ENCODE measurements at places on chromosomes 11 and 22.

DNA sequence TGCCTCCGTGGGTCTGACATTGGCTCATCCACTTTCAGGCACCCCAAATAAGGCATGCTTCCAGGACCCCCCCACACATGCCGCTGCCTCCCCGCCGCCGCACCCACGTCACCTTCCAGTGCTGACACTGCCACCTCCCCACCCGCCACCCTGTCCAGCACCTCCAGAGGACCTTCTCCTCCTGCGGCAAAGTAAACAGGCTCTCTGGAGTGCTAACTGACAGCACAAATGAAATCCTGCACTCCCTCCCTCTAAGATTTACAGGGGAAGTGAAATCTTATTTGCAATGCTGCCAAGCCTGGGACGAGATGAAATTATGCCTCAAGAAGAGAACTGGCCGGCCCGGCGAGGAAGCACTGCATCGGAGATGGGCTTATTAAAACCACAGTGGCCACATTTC lies 35.3 kb downstream of the MACROD1 start:
- DNase-seq = no peak

- no peak for DNase-seq
These were observed 3.9 kb upstream of the TRIM34 start for GRCh38 chr11:5620651-5621521.

DNA sequence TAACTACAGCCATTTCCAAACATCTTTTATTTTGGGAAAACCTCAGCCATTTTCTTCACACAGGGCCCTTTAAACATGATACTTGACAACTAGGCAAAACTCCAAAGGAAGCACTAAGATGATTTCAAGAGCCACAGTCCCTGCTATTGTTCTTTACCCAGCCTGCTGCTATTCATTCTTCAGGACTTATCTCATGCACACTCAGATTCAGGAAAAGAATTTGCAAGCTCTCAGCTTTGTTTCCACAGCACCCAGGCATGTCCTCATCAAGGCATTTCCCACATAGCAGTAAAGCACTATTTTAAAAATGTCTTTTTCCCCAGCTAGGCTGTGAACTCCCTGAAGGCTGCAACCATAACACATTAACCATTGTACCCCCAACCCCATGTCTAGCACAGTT lies 609.3 kb upstream of the CCDC90B start:
- DNase-seq = no peak

DNA sequence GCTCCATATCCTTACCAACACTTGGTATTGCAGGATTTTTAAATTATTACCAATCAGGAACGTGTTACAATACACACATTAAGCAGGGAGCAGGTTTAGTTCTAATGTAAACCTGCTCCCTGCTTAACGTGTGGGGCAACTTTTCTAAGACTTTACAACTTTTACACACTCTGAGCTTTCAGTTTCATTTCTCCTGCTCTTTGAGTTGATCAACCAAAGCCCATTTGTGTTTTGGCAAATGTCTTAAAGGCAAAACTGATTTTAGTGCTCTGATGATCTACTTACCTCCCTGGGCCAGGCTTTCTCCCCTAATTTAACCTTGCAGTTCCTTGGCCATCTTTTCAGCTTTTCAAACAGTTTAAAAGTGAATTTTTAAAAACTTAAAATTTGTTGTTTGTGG lies 70.9 kb downstream of the ZBTB44 start:
- DNase-seq = no peak

DNA sequence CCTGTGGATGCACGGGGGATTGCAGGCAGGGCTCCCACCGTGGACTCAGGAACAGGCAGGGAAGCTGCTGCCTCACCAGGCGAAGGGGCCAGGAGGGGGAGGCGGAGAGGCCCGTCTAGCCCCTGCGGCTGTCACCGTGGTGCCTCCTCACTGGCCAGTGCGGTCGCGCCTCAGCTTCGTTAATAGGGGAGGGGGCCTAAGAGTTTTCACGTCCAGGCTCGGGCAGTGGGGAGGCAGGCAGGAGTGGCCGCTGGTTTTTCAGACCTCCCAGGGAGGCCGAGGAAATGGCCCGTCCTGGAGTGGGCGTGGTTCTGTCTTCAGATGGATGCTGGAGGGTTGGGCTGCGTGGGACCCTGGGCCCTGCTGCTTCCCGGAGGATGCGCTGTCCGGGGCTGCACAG lies 91.1 kb upstream of the B3GAT1 start:
- DNase-seq = no peak

All from NCI-H1048 (cell line).